ENCODE measurements at places on chromosomes 5 and 9.
A peak's percentile ranks its signal among the peaks of the same experiment; 100 is the strongest.

- no peak for DNase-seq
Measured at GRCh38 chr5:31033295-31033694, 160.2 kb upstream of the CDH6 start.

DNA sequence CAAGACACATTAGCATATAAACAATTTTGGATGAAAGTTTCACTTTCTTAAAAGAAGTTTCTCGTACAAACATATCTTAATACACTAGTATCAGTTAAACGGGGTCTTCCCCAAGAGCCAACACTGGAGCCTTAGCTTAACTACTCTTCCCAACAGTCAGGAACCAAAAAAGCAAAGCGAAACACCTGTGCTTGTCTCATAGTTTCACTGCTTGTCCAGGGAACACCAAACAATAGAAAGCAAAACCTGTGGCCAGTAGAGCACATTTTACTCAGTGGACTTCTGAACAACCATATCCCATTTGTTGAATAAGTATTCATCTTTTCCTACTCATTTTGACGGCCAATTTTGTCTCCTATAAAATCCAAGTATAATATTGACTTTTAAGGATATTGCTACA is 391.4 kb downstream of the ELAVL2 start:
- no peak for DNase-seq

DNA sequence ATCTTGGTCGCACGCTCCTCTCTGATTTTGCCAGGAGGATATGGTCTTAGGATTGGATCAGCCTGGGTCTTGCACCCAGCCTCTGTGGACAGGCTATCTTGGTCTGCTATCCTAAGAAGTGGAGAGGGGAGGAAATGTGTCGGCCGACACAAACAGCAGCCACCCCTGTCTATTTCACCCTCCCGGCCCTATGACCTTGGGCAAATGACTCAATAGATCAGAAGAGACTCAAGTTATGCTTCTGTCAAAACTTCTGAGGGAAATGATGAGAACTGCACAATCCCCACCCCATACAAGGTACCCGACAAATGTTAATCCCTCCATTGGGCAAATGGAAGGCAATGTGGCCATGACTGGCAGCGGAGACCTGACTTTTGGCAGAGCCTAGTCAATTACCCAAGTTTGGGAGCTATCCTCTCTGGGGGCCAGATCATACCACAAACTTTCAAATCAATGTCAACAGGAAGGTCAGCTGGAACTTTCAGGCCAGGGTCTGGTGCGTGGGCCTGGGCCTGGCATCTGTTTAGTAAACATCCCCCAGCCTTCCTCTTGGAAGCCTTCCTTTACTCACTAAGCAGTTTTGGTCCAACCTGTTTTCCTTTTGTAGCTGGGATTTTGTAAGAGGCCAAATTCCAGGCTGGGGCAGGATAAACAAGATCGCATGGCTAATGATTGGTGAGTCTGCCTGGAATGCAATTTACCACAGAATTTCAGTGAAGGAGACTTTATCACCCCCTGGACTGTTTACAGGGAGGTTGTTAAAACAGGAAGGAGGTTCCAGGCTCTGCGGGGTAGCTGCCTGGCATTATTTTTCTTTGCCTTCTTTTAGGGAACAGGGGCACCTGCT is 64.2 kb upstream of the CPEB4 start:
- DNase-seq, result no peak

GRCh38 chr5:42991404-42992087 is 48.6 kb downstream of the ANXA2R start:
- no peak for DNase-seq

DNA sequence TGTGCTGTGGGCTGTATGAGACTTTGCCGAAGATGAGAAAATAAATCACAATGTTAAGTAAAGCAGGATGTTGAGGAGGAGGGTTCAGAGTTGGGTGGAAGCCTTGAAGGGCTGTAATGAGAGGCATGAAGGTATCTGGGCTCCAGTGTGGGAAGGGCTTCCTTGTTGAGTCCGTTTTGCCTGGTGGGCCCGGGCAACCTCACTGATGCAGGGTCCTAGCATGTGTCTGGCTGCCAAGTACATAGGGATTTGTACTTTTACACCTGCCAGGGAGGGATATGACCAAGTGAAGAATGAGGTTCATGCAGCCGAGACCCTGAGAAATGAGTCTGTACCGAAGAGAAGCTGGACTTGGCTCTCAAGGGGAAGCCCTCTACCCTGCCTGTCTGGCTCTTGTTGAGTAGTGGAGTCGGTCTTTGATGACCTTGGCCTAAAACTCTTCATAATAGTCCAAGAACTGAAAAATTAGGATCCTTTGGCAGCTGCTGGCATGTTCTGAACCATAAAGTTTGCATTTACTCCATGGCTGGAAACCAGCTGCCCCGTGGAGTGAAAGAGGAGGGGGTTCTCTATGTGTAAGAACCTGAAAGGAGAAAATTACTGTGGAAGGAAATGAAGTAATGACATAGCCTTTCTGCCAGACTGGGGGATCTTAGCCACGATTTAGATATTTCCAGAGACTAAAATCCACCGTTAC is 59.0 kb upstream of the DPYSL3 start:
- no peak for DNase-seq

- DNase-seq, result peak; percentile 76
Measured at GRCh38 chr5:95846554-95847260, 24.2 kb upstream of the GLRX start.

DNA sequence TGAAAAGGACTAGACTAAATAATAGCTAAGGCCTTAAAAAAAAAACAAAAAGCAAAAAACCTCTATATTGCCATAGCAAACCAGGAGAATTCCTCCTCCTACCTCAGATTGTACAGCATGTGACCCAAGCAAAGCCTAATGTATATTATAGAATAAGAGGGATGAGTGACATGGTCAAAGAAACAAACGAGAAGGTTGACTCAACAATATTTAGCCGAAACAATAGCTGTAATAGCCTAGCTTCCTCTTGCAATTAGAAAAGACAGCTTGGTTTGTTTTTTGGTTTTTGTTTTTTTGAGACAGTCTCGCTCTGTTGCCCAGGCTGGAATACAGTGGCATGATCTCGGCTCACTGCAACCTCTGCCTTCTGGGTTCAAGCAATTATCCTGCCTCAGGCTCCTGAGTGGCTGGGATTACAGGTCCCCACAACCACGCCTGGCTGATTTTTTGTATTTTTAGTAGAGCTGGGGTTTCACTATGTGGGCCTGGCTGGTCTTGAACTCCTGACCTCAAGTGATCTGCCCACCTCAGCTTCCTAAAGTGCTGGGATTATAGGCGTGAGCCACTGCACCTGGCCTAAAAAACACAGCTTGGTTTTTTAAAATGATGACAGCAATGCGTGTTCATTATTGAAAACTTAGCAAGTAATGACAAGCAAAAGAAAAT is 5.6 kb downstream of the NLN start:
- DNase-seq, result no peak

GRCh38 chr5:147063943-147064342 is 170.9 kb upstream of the STK32A start:
- no peak for DNase-seq

GRCh38 chr5:115033861-115034260 is 135.8 kb downstream of the TRIM36 start:
- peak; percentile 2 for DNase-seq

GRCh38 chr5:180555168-180555921 is 36.0 kb downstream of the SCGB3A1 start:
- DNase-seq, result peak; percentile 81

- no peak for DNase-seq
Measured at GRCh38 chr5:69004676-69005075, 89.1 kb upstream of the SLC30A5 start.

- no peak for DNase-seq
Measured at GRCh38 chr9:124346347-124347163, 68.7 kb downstream of the PSMB7 start.

- no peak for DNase-seq
Measured at GRCh38 chr9:96486386-96487028, 36.5 kb downstream of the HABP4 start.

- peak; percentile 55 for DNase-seq
Measured at GRCh38 chr5:176535664-176536131, 1.5 kb downstream of the RNF44 start.

- DNase-seq, result no peak
Measured at GRCh38 chr5:112512901-112513300, 93.8 kb upstream of the EPB41L4A start.

DNA sequence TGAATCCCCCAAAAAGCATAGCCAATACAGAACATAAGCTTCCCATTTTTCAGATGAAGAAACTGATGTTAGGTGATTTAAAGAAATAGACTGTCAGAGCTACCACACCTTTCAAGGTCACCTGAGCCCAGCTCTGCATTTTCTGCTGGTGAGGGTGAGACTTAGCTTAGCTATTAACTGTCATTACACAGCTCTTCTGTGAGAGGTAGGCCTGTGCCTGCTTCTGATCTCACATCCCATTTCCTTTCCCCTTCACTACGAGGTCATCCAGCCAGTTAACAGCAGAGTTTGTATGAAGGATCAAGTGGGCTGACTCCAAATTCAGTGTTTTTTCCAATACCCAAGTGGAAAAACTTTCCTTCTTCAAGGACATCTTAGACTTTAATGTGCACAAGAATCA is 528.6 kb upstream of the CLINT1 start:
- DNase-seq, result no peak

DNA sequence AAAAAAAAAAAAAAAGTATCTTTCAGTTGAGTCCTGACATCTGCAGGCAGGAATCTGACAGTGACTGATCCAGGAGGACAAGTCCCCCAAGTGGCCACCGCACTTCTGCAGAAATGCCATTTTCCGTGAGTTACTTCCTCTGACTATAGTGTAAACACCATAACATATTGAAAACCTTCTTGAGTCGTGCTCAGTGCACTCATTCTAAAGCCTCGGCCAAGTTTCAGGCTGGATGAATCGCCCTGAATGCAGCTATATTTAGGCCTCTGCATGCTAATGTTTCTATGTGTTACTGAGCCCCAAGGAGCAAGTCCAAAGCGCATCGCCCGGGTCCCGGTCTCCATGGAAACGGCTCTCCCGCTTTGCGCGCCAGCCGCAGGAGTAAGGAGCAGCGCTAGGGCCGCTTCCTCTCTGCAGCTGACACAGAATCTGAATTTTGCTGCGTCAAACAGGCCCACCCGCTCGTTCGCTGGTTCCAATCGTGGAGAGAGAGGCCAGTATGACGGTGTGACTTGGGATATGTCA is 335.4 kb downstream of the MSX2 start:
- DNase-seq, result no peak

GRCh38 chr5:150301170-150301505 is 1.6 kb downstream of the ARSI start:
- no peak for DNase-seq

DNA sequence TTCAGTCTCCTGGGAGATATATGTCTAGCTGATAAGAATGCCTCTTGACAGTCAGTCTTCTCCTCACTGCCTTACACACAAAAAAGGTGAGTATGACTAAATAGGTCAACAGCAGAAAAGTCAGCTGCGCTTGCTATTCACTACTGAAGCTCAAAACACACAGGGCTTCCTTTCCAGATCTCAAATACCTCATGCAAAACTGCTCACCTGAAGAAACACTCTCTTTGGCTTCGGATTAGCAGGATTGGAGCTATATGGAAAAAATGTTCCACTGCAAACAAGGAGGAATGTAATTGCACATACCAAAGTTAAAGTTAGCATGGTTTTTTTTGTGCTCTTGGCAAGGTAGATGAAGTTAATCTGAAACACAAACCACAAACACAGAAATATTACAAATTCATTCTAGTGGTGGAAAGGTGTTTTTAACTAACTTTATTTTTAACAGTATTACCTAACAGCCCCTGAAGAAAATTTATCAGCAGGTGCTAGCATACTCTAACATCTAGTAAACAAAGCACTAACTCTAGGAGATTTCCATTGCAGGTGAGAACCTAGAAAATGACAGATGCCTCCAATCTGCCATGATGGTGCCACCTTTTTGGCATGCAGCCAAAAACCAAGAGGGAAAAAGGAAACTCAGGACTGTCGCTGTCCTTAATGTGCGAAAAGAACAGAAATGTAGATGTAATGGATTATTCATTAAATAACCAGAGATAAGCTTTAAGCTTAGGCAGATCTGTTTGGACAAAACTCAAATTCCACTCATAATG is 31.8 kb downstream of the ERMP1 start:
- no peak for DNase-seq

GRCh38 chr9:127522727-127523126 is 71.4 kb downstream of the LRSAM1 start:
- DNase-seq, result no peak

GRCh38 chr5:60738461-60738860 is 38.5 kb upstream of the DEPDC1B start:
- no peak for DNase-seq

- no peak for DNase-seq
Measured at GRCh38 chr9:105255421-105255820, 11.0 kb downstream of the SLC44A1 start.

- no peak for DNase-seq
Measured at GRCh38 chr9:133505901-133506652, 18.7 kb downstream of the MYMK start.

GRCh38 chr9:111904026-111904425 is 7.4 kb downstream of the UGCG start:
- DNase-seq, result peak; percentile 39

DNA sequence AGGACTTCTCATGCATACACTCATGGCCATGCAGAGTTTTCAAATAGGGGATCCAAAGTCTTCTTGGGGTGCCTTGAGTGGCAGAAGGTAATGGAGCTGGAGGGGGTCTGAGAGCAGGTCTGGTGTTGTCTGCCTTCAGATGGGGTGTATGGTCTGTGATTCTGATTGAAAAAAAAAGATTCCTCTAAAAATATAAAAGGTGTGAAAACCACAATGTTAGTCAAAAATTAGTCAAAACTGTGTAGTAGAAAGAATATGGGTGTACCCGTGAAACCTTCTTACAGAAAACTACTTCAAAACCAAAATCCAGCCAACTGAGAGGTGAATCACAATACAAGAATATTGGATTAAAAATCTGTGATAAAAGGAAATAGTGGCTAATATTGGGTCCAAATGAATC is 20.1 kb downstream of the DOCK2 start:
- DNase-seq, result no peak

DNA sequence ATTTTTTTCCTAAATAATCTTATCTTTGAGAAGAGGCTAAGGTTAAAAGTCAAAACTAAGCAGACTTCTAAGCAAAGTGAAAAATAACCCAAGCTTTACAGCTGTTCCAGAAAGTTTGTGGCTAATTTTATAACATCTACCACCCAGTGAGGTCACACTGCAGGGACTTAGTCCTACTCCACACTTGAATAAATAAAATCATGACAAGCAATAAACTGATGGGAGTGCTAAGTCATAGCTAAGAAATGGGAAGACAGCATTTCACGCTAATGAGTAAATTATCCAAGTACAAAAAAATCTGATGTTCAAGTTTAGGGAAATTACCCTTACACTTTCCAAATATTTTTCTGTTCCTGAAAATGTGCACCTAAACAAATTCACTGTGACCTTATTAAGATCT is 47.7 kb downstream of the ZNF608 start:
- DNase-seq, result no peak

Measured in erythroblast (primary cell).